ENCODE measurements at places on chromosomes 6 and 20. TPM values are rescaled to one million over a fixed set of nuclear protein-coding genes. Genes with fewer than 3 reads are reported as not detected.

DNA sequence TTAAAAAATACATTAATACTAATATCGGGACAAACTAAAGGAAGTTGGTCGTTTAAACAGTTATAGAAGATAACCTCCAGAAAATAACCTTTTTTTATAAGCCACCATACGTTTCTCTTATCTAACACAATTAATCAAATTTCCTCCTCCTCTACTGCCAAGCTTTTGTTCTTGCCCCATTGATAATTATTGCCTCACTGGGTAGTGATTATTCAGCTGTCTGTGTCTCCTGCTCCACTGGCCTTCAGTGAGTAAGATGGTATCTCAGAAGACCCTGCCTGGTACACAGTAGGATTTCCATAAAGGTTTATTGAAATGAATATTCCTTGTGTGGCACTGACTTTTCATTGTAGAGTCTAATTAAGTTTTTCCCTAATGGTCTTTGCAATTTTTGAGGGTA is 165.5 kb upstream of the SCGN start:
- DNase-seq = no peak

GRCh38 chr20:37574199-37574890 is 46.7 kb upstream of the BLCAP start:
- DNase-seq = no peak

The SLC32A1 gene
- total RNA-seq = not detected

The HLA-DRB5 gene
- 6.4 TPM for total RNA-seq

Data from lung (tissue), 17 donors.